Small intestine (tissue), 16 donors: ENCODE measurements at places on chromosomes 6 and 20. TPM values are rescaled to one million over a fixed set of nuclear protein-coding genes. Genes with fewer than 3 reads are reported as not detected.

GJA10 gene
- not detected for polyA plus RNA-seq

OPRL1 gene
- polyA plus RNA-seq: not detected

RFX6 gene
- polyA plus RNA-seq: 0.67 TPM

OR2W1 gene
- polyA plus RNA-seq: not detected

NHSL1 gene
- polyA plus RNA-seq: 21.3 TPM

SCUBE3 gene
- polyA plus RNA-seq: 0.12 TPM

TGM2 gene
- polyA plus RNA-seq: 92.7 TPM

TFAP2D gene
- not detected for polyA plus RNA-seq
